ENCODE measurements at places on chromosomes 2 and 18.

DNA sequence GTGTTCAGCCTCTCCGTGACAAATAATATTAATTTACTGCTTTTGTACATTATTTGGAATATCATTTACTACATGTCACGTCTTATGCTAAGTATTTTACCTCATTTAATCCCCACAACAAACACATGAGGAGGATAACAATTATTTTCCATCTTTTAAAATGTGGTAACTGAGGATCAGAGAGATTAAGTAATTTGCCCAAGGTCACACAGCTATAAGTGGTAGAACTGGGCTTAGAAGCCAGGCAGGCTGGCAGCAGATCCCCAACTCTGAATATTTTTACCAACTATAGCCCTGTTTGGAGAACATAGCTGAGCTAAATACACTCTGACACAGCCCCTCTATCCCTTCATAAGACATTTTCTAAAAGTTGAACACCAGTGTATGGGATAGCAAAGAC, 24.1 kb downstream of the AP1S3 start:
- DNase-seq: no peak

DNA sequence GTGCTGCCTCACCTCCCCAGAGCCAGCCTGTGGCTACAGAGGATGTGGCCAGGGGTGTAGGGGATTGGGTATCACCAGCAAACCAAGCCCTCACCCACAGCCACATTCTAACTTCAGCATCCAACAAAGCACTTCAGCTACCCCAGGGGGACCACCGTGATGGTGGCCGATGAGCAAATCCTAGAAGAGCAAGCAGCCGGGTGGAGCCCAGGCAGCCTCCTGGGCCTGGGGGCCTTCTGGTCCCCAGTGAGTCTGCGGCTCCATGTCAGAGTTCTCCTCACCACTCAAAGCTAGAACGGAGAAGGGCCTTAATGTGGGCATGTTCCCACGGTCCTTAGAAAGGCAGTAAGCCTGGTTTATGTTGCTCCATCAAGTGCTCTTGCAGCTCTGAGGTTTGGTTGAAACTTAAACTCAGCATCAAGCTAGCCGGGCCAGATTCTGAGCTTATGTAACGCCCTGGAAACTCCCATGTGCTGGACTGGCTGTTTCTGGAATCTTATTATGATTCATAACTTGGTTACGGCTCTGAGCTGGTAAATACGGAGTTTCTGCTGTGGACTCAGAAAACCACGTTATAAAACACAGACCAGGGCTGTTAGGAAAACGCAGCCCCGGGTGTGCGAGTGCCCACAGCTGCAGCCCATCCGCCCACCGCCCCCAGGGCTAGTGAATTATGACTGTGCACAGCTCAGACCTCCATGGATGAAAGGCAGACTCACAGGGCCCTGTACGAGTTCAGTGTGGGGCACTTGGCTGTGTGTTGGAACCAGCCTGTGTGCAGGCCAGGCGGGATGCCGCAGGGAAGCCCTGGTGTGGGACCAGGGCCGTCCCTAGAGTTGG, 99.8 kb downstream of the SEPTIN10 start:
- no peak for DNase-seq

GRCh38 chr2:71071681-71072398, 3.4 kb downstream of the NAGK start:
- no peak for DNase-seq

GRCh38 chr2:73933194-73933593, 6.5 kb downstream of the DGUOK start:
- no peak for DNase-seq

DNA sequence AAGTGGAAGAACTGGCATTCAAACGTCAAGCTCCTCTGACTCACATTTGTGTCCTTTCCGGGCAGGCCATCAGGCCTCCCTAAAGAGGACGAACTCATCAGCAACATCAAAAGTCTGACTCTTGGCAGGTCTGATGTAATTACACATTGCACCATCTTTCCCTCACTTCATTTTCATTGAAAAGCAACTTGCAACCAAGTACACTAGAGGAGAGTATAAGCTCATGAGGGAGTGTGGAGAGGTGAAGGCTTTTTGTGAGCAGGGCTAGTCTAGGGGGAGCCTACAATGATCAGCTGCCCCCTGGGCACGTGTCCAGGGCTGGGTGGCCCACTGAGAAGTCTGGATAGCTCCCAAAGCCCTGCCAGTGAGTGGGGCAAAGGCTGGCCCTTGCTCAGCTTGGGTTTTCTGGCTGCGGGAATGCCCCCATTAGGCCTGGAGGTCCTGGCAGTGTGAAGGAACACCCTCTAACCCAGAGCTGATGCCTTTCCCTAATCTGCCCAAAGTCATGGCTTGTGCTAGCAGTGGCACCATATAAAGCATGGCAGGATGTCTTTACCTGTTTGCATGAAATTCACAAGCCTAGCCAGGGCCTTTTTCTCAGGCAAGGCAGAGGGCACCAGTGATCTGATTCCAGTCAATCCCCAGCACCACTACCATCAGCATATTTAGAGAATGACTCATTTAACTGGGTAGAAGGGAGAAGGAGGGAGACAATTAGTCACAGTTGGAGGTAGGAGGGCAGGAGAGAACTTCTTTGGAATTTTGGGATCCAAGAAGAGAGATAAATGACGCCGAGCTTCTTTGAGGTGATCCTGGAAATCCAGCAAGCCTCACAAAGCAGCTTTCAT, 8.5 kb upstream of the DAW1 start:
- DNase-seq: peak; percentile 68

DNA sequence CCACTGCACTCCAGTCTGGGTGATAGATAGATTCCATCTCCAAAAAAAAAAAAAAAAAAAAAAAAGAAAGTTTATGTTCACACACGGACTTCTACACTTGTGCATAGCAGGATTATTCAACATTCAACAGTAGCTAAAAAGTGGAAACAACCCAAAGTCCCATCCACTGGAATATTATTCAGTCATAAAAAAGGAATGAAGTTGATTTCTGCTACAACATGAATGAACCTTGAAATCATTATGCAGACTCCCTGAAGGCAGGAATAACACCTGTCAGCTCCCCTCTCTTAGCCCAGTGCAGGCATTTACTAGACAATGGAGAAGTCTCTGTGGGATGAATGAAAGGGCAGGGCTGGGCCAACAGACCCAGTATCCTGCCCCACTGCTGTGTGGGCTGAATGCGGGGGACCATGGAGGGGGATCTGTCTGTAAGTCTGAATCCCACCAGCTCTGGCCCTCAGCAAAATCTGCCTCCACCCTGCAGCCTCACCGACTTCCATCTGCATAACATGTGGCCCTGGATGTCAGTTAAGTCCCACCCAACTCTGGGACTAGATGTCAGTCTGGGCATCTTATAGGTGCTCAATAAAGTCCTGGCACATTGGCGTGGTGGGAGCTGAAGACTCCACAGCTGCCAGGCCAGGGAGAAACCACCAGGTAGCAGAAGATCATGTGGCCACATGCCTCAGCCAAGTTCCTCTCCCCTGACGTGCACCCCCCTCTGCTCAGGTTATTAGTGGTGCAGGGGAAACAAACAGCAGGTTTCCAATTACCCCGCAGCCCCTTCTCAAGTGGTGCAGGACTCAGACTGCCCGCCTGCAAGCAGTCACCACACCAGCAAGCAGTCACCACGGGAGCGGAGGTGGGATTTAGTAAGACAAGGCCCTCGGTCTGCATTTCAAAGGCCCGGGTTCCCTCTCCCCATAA, 8.9 kb downstream of the ZFP36L2 start:
- DNase-seq: no peak
